SK-MEL-5 (cell line): ENCODE measurements at places on chromosomes 6 and 20. TPM values are rescaled to one million over a fixed set of nuclear protein-coding genes. Genes with fewer than 3 reads are reported as not detected.

DNA sequence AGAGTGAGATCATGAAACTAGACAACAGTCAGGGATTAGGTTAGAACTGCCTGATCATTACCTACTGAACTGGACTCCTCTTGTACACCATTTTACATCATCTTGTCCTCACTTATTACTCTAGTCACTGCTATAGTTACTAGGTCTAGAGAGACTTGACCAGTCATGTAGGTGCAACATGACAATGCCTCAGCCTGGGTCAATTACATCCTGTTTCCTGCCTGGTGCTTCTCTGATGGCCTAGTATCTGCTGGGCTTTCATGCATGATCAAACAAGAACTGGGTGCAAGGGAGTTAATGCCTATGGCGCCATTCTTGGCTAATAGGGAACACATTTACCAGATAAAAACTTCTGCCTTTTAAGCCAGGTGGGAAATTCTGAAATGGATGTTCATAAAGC lies 39.2 kb upstream of the MMS22L start:
- DNase-seq = no peak

Gene HLA-DOB
- not detected in 2 replicates for total RNA-seq

Gene SAPCD1
- 1.1 and 1.7 TPM in 2 replicates for total RNA-seq

Gene OTOR
- total RNA-seq = not detected in 2 replicates

- DNase-seq = no peak
Observed at GRCh38 chr20:5770987-5771318, 20.8 kb downstream of the SHLD1 start.

GRCh38 chr6:16418151-16418550 lies 179.8 kb downstream of the GMPR start:
- no peak for DNase-seq

Gene OPRL1
- 2.1 and 3.2 TPM in 2 replicates for total RNA-seq

Gene FNDC11
- total RNA-seq = 0.05 TPM in 1 of 2 replicates, not detected in the other

DNA sequence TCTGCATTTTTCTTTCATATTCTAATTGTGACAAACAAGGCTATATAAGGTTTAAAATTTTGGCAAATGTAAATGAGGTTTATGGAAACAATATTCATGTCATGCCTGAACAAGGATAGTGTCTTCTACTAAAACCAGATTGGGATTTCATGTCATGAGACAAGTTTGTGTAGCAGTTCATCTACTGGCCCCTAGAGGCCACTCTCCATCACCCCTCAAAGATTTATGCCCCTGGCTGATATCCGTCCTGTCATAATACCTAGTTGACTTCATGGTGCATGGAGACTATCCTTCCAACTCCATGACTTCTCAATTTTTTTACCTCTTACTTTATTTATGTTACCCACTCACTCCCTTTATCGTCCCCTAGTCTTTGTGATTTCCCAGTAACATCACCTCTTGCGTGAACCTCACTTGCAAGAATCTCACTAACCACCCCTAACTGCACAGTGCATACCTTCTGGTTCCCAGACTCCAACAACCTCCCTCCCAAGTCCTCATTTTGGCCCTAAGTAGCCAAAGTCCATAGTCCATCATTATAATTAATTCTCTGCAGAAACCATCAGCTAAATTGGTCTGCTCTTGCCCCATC lies 179.8 kb downstream of the TASP1 start:
- DNase-seq = peak; percentile 75

Gene TMEM74B
- 3.9 and 5.7 TPM in 2 replicates for total RNA-seq

Gene OR12D3
- not detected in 2 replicates for total RNA-seq

DNA sequence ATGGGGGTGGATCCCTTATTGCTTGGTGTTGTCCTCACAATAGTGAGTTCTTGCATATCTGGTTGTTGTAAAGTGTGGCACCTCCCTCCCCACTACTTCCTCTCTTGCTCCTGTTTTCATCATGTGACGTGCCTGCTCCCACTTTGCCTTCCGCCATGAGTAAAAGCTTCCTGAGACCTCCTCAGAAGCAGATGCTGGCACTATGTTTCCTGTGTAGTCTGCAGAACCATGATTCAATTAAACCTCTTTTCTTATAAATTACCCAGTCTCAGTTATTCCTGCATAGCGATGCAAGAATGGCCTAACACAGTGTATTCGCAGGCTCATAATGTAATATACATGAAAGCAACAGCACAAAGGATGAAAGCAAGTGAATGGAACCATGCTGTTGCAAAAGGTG lies 28.4 kb upstream of the ANKRD60 start:
- no peak for DNase-seq

DNA sequence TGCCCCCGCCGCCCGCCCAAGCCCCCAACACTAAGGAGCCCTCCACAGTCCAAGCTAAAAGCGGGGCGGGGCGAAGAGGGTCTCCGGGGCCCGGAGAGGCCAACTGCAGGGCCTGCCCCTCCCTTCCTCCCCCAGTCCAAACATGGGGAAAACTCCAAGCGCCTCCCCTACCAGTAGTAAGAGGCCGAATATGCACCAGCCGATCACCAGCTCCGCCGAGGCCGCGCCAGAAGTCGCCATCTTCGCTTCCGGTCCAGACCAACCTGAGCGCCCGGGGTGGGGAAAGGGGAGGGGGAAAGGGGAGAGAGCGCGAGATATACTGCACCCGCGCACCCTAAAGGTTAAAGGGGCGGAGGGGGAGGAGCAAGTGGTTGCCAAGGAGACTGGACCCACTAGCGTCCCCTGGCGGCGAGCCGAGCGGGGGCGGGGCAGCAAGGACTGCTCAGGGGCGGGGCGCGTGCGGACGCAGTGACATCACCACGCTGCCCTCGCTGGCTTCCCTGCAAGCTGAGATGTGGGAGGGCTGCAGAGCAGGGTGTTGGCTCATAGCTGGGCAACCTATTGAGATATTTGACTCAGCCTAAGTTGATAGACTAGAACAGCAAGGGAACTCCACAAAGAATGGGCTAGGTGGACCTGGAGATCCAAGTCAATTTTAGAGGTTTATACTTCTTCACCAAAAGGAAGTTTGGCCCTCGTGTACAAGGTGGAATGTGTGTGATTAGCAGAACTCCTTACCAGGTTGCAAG lies at the start of gene LMBRD1:
LMBRD1 (minus strand) TSS at position 369 of the 749 bp plus-strand sequence; CDS start at position 240, 129 bp downstream.
- peak; percentile 93 for DNase-seq

Gene JARID2
- total RNA-seq = 35.5 and 37.6 TPM in 2 replicates

Gene FOXS1
- total RNA-seq = not detected in 2 replicates

DNA sequence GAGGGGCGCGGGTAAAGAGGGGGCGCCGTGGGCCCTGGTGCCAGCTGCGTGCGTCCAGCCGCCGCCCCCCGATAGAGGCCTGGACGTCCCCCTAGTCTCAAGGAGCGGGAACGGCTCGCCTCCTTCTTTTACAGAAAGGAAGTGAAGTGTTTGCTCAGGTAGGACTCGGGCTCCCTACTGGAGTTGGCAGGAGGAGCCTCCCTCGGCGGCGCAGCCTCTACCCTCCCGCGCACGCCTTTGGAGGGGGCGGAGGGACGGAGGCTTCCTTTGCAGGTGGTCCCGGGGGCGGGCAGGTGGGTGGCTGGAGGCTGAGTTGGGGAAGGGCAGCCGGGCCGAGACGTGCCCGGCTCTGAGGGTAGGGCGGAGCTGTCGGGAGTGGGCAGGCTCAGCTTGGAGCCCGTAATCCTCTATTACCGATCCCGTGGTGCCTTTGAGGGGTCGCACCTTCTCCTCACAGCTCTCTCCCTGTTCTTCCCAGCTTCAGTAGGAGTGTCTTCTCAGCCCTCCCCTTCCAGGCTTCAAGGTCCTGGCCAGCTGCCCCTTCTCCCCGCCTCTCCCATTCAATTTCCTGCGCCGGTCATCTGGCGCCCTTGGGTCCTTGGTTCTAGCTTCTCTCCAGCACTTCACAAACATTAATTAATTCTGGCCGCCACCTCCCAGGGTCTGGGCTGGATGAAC lies 728 bp downstream of the ITPR3 start:
- no peak for DNase-seq

DNA sequence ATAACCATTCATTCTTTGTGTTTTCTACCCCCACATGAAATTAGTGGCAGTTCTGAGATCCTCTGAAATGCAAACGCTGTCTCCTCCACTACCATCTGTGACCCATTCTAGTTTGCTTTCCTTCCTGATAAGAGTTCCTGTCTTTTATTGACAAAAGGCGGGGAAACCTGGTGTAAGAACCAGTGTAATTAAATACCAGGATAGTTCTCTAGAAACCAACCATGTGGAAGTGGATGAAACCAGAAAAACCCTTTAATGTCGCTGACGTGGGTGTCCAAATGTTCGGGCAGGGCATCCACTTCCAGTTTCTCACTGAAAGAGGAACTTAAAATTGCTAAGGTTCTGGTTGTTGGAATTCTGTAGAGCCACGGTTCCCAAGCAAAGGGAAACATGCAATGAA lies 79.1 kb downstream of the TNFRSF21 start:
- DNase-seq = no peak

GRCh38 chr6:122752459-122752858 lies 27.1 kb upstream of the FABP7 start:
- no peak for DNase-seq

Gene COL20A1
- not detected in 2 replicates for total RNA-seq

Gene ZNF334
- total RNA-seq = not detected in 2 replicates

Gene ID1
- 23.3 and 28.2 TPM in 2 replicates for total RNA-seq

DNA sequence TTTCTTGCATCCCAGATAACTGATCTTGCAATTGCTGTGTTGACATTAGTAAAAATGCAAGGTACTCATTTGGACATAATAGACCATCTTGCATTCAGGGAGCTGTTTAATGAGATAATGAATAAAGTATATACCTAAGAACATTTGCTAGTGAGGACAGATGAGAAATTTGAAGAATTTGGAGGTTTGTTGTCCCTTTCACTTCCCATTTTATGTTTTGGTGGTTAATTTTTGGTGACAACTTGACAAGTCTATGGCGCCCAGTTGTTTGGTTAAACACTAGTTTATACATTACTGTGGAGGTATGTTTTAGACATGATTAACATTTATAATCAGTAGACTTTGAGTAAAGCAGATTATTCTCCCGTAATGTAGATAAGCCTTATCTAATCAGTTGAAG lies 300.2 kb upstream of the SYNCRIP start:
- DNase-seq = no peak

DNA sequence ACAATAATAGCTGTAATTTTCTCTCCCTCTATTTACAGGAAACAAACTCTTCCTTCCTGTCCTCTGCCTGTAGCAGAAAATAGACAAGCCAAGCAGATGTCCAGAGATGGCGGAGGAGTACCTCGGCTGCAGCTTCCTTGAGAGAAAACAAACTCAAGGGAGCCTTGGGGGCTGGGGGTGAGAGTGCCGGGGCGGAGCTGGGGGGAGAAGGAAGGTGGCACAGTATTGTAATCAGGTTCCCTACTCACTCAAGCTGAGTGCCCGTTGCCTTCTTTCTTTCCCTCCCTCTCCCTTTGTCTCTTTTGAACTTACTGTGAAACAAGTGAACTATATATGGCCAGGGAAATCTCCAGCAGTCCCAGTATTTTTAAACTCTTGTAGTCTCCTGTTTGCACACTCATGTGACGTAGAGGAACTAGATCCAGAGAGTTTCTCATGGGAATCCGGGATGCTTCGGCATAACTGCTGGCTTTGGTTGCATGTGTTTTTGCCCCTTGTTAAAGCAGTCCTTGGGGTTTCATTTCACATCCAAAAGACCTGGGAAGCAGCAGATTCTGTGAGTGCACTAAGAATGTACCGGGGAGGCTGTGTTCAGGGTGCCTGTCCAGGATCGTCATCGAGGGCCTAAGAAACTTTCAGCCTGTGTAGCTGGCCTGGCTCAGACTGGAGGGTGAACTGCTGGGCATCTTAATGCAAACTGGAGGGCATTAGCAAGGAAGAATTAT lies 44.6 kb upstream of the HDDC2 start:
- no peak for DNase-seq

Gene SLA2
- total RNA-seq = not detected in 2 replicates

DNA sequence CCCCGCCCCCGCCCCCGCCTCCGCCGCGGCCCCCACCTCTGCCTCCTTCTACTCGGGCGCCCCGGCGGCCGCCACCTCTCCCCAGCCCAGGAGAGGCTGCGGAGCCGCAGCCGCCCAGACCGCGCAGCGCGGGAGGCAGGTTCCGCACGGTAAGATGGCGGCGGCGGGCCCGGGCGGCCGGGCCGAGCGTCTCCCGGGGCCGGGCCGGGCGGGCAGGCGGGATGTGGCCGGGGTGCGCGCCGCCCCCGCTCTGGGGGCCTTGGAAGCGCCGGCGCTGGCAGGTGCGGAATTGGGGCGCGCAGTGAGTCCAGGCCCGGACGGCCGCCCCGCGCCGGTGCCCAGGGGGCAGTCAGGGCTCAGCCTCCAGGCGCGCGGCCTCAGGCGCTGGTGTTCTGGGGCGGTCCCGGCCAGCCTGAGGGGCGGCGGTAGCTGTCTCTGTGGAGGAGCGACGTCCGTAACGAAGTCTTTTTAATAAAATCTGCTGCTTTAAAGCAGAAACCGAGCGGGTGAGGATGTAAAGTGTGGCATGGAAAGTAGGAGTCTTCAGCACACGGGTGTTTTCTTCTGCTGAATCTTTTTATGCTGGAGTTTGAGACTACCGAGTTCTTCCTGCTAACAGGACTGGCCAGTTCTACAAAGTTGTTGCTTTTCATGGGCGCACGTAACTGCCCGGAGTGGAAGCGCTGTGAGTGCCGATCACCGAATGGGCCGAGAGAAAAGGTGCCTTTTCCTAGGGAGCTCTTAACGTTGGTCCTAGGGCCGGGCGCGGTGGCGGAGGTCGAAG lies at the start of gene GID8:
GID8 (plus strand) TSS at position 43 of the 784 bp plus-strand sequence. CDS start 3,356 bp downstream, outside the sequence.
- peak; percentile 37 for DNase-seq

Gene ZNF512B
- total RNA-seq = 8.5 and 8.9 TPM in 2 replicates

- no peak for DNase-seq
Observed at GRCh38 chr6:41488433-41489119, 57.6 kb upstream of the FOXP4 start.

DNA sequence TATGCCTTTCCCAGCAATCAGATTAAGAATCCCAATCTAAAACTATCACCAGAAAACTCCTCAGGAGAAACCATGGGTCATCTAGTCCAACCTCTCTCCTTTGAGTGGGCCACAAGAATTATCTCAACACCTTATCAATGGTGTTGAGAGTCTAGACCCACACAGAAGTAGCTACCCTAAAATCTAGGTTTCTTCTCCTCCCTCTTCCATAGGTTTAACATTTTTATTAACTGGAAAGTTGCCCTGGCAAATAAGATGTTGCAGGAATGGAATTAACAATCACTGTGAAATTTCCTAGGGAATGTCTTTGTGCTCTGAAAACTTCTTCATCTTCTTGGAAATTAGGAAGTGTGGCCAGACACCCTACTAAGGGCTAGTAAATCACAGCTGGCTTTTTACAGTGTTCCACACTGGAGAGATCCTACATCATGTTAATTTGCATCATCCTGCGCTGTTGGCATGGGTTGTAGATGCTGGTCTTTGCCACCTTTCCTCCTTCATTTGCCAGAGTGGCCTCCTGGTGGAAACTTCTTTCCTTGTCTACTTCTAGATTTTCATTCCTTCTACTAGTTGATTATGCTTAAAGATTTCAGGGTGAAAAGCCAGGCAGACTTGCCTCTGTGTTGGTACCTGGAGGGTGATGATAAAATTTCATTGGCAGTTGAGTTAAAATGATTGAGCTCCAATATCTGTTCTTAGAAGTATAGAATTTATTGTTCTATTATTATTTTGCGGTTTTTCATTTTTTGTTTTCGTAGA lies 2.7 kb downstream of the TNFAIP3 start:
- no peak for DNase-seq

DNA sequence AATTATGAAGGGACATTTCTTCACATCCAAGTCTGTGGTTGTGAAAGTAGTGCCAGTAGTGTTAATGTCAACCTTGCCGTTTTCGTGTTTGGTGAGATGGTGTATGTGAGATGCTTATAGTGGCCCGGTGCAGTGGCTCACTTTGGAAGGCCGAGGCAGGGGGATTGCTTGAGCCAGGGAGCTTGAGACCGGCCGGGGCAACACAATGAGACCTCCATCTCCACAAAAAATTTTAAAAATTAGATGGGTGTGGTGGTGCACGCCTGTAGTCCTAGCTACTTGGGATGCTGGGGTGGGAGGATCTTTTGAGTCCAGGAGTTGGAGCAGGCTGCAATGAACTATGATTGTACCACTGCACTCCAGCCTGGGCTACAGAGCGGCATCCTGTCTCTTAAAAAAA lies 37.4 kb downstream of the PNLDC1 start:
- DNase-seq = no peak

Gene TLDC2
- total RNA-seq = not detected in 2 replicates
